Stimulated activated naive CD8-positive, alpha-beta T cell treated with anti-CD3 and anti-CD28 coated beads, Interleukin-15, Interleukin-2, amounts not matched to agents 100 U/mL and 50 U/mL, for 24 hours (primary cell): ENCODE measurements at places on chromosomes 5 and 9.

GRCh38 chr5:56299212-56299611 is 66.1 kb upstream of the ANKRD55 start:
- DNase-seq = no peak

DNA sequence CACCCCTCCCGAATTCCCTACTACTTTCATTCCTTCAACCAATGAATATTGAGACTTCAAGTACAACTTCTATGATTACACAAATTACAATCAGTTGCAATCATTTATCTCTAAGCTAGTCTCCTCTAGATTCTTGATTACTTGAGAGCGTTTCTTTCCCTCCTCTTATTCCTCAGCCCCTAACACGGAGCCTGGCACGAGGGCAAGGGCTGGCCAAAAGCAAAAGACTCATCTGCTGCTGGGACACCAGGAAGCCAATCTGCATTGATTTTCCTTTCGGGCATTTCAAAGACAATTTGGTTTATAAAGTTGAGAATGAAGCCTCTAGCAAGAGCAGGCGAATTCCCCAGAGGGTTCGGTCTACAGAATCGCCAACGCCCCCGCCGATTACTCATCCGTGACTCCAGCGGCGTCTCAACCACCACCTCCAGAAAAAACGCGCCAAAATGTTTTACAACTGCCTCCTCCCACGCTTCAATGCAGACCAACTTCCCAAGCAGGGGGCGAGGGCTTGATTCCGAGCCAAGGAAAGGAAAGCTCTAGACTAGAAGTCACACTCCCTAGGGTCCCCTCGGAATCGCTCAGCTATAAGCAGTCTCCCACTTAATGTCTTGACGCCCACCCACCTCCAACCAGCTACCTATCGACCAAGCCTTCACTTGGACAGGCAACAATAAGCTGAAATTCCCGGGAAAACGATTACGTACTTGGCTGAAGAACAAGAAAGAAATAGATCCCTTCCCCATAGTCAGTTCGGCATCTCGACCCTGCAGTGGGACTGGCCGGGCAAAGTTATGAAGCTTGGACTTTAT is 1.5 kb downstream of the PCSK1 start:
- DNase-seq = peak; percentile 44

DNA sequence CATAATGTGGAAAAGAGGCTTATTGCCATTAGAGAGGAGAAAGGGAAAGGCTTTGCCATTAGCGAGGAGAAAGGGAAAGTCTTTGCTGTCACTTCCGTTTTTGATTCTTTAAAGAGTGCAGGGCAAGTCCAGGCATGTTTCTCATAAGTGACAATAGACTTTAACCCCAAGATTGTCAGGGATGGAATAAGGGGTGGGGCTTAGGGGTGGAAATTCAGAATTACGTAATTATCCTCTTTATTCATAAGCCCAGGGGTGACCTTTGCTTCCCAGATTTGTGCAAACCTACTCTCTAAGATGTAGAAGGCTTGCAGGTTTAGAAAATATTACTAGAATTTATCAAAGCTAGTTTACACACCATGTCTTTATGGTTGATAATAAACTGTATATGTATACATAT is 2.3 kb upstream of the PLK2 start:
- no peak for DNase-seq

GRCh38 chr5:170070556-170071412 is 34.9 kb upstream of the FOXI1 start:
- DNase-seq = peak; percentile 42

DNA sequence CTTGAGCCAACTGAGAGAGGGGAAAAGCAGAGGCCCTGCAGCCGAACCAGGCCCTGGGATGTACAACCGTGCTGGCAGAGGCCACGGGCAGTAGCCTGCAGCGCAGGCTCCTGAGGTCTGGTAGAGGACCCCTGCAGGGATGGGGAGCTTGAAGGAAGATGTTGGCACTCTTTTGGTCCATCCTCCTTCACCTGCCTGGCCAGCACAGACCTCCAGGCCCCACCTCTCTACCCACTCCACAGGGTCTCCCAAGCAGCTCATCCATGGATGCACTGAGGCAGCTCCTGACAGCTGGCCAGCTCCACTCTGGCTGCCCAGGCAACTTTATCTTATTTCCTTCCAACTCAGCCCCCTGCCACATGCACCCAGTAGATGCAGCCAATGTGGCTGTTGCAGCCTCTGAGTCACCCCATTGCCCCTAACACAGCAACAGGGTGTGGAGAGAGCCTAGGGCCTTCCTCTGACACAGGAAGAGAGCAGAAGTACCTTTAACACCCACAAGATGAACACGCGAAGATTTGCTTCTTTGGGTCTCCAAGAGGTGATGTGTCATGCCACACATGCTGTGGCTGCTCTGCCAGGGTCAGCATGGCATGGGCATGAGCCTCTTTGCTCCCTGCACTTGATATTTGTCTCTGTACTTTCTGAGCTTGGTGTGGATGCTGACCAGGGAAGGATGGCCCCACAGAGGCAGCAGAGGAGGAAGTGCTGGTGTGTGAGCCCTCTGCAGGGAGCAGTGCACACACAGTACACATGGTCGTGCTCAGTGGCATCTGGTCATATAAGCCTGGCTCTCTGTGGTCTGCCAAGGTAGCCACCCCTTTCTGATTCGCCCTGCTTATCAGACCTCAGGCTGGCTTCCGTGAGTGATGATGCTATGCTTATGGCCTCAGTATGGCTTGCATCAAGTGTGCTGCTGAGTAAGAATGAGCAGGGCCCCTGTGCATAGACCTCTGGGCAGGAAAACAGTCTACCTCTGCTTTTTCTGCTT is 117.2 kb downstream of the NRG2 start:
- no peak for DNase-seq

DNA sequence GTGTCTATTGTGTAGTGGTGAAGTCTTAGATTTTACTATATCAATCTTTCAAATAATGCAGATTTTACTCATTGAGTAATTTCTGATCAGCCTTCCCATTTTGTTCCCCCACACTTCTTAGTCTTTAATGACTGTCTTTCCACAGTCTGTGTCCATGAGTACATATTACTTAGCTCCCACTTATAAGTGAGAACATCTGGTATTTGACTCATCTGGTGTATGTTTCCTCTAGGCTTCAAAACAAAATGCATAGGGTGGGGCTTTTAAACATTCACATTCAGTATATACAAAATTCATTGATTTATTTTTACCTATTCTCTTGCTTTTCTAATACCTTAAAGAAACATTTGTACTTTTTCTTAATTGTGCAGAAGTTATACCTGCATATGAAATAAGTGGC is 513.0 kb downstream of the MTRR start:
- no peak for DNase-seq

- DNase-seq = no peak
Measured at GRCh38 chr9:103991698-103992097, 102.4 kb upstream of the SMC2 start.

DNA sequence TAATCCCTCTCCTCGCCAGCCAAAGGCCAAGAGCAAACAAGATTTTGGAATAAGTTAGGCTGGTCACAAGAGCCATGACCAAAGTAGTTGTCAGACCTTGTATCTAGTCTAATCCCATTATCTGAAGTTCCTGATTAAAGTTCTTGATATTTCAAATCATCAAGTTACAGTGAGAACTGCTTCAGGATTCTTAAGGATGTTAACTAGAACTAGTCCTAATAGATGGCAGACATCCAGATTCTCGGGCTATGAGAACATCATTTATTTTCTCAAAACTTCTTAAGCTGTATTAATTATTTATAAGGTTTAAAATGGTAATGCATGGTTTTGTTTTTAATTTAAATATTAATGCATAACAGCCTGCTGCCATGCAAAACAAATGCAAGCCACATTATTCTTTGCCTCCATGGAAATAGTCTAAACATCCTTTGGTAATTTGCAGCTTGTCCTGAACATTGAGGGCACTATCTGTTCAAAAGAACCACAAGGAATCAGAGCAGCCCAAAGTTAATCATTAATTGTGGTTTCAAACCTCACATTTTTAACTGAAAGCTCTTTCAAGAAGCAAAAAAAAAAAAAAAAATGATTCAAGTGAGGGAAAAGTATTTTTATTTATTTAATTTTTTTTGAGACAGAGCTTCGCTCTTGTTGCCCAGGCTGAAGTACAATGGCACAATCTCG is 95.1 kb downstream of the TTC39B start:
- DNase-seq = no peak

- no peak for DNase-seq
Measured at GRCh38 chr9:76257311-76257710, 136.9 kb downstream of the RFK start.

GRCh38 chr5:37005946-37006540 is 129.5 kb downstream of the NIPBL start:
- no peak for DNase-seq

DNA sequence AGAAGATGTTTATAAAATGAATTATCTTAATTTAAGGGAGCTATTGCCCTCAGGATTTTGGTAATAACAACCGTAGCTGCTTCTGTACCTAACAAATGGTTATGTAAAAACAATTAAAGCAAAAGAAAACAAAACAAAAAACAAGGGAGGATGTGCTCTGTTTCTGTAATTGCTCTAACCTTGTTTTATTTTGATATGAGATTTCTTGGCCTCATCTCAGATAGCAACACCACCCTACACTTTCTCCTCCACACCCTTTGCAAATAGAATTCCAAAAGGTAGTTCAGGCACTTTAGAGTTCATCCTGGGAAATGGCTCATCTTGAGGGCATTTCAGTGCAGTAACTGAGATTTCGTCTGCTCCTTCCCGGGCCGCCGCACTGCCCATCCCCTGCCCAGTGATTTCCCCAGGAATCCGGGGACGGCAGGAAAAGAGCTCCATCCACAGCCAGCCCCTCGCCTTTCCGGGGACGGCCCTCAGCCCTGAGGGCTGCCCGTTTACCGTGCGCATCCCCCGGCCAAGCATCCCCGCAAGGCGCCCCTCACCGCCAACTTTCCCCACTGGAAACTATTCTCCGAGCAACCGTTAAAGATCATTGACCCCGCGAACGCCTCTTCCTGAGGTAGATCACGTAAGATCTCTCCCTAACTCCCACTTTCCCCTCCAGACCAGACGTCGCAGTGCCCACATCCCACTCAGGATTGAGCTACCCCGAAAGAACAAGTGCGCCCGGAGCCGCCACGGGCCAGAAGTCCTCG is 1.2 kb downstream of the FNBP1 start:
- peak; percentile 38 for DNase-seq

DNA sequence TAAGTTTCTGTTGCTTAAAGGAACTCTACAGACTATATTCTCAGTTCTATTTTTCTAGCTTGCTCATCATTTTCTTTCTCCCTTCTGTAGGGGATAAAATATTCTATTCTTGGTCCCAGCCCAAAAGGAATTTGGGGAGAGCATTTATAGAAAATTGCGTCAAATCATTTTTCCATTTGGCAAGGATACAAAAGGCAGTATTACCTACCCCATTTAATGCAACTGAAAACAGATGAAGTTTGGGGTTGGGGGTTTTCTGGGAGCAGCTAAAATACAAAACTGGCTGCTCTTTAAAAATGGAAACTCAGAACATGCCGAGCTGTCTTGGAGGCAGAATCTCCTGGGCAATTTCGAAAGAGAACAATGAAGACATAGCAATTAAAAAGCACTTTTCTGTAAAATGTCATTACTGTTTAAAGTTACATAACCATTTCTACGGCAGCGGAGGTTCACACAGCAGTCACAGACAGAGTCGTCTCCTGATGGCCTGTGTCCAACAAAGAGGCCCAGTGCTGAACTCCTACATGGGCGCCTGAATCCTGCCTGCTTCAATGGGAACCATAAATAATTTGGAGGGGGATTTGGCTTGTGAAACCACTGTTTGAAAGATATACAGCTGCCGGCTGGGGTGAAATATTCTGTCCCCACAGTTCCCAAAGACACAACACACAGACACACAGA is 152.4 kb downstream of the BRINP1 start:
- no peak for DNase-seq

DNA sequence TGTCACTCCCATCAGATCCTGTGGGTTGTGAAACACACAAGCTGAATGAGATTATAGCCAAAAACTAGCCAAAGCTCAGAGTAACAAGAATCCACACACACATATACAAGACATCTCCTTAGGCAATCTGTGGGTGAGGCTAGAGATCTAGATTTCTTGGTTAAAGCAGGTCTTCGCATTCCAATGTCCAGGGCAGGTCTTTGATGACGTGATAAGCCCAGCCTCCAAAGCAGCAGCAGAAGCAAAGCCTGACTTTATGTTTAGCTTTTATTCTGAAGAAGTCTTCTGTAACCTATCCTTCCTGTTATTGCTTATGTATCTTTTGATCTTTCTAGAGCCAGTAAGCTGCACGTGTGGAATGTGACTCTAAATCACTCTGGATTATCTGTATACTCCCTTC is 199.1 kb upstream of the SLC30A5 start:
- DNase-seq = no peak

GRCh38 chr5:68269820-68270219 is 54.3 kb downstream of the PIK3R1 start:
- no peak for DNase-seq

DNA sequence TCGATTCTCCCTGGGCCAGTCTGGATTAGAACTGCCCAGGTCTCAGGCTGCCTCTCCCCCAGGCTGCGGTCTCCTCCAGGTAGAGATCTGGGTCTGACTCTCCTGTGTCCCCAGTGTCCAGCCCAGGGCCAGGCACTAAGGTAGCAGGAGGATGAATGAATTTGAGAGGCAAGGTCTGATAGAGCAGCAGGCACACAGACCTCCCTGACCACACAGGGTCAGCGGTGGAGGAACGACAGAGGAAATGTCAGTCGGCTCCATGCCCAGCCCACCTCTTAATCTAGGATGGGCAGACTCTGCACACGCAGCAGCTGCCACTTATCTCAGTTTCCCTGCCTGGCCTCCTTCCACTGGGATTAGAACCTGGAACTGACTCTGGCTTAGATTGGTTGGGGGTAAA is 272.7 kb upstream of the MVB12B start:
- DNase-seq = no peak

DNA sequence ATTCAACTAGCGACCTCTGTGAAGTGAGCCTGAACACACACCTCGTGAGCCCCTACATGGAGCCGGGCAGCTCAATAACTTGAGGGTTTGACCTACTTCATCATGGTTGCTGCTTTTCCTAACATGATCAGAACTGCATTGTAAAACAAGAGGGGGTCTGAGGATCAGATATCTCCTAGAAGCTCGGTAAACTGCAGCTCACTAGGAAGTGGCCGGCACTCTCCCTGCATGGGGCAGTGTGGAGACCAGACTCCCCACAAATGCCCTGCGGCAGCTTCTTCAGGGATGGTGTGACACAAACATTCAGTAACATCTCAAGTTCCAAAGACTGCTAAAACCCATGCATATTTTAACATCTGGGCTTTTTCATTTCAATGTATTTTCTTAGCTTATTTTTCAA is 18.5 kb downstream of the LHFPL2 start:
- no peak for DNase-seq
